ENCODE measurements at places on chromosomes 16 and 17. TPM values are rescaled to one million over a fixed set of nuclear protein-coding genes. Genes with fewer than 3 reads are reported as not detected.

DNA sequence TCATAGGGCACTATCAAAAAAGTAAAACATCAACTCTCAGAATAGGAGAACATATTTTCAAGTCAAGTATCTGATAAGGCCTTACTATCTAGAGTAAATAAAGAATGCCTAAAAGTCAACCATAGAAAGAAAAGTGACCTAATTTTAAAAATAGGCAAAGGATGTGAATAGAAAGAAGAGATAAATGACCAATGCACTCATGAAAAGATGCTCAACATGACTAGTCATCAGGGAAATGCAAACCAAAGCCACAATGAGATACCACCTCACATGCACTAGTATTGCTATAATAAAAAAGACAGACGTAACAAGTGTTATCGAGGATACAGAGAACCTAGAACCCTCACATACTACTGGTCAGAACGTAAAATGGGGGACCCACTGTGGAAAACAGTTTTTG lies 90.8 kb downstream of the DYNLRB2 start:
- DNase-seq: no peak

DNA sequence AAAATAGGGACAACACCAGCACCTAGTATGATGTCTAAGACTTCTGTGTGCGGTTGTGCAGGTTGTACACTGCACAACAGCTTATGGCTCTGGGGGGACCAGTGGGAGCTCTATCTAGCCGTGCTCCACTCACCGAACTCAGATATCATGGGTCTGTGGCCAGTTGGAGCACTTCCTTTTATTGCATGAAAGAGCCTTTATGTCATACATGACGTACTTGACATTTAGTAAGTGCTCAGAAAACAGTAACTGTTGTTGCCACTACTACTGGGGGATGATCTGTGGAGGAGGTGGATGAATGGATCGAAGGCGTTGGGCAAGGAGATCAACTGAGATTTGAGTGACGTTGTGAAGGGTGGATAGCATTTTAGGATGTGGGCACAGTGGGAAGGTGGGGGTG lies 368.8 kb downstream of the SNX29 start:
- no peak for DNase-seq

GRCh38 chr17:68314916-68315535 lies 23.7 kb downstream of the ARSG start:
- DNase-seq: no peak

DNA sequence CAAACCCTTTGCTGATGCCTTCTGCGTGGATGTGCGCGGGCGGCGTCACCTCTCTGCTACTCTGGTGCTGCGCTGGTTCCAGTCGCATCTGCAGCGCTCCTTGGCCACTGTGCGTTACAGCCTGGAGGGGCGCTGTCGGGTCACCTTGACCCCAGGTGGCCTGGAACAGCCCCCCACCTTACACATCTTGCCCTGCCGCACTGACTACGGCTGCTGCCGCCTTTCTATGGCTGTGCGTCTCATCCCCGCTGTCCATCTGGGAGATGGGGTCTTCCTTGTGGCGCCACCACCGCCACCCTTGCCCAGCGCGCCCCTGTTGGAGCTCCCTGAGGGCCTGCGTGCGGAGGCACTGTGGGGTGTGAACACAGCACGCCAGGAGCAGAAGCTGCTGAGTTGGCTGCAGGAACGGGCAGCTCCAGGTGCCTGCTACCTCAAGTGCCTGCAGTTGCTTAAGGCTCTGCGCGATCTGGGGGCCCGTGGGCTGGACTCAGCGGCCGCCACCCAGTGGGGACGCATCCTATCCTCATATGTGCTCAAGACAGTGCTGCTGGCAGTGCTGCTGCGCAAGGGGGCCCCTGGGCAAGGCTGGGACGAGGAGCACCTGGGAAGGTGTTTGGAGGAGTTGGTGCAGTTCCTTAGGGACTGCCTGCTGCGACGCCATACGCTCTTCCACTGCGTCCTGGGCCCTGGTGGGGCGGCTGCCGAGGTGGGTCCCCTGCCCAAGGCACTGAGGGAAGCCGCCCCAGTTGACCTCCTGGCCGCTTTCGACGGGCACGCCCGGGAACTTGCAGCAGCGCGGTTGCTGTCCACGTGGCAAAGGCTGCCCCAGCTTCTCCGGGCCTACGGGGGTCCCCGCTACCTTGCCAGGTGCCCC lies 1.6 kb downstream of the ITPRIPL2 start:
- DNase-seq: no peak

DNA sequence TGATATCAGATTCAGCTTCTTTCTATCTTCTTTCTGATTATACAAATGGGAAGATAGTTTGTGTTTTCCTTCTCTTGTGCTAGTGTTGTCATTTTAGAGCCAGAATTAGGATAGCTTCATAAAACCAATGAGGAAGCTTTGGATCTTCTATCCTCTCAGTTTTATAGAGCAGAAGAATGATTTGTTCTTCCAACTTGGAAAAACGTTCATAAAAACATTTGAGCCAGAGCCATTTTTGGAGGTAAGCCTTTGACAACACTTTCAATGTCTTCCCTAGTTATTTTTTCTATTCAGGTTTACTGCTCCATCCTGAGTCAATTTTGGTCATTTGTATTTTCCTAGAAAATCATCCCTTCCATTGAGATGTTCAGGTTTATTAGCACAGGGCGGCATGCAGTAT lies 91.2 kb upstream of the MYOCD start:
- no peak for DNase-seq

- no peak for DNase-seq
These were observed 50.4 kb downstream of the SLFN5 start for GRCh38 chr17:35293151-35293847.

DNA sequence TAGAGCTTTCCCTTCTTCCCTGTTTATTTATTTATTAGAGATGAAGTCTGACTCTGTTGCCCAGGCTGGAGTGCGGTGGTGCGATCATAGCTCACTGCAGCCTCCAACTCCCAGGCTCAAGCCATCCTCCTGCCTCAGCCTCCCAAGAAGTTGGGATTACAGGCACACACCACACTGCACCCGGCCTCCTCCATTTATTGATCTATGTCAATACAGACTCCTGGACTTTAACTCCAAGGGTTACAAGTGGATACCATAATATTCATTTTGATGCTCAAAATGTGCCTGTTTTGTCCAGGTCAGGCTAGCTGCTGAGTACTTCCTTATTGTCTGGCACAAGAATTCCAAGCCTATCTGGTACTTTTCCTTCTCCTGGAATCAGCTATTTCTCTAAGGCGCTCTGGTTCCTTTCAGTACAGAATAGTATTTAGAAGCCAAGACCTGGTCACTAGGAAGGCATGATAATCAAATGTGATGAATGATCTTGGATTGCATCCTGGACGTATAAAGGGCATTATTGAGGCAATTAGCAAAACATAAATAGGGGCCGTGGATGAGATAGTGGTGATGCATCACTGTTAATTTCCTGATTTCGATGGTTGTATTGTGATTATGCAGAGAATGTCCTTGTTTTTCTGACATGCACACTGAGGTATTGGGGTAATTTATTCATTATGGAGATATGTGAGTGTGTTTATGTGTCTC lies 21.7 kb downstream of the IL4R start:
- DNase-seq: no peak

Gene RAMP2
- polyA plus RNA-seq: 45.9 TPM

Gene EFNB3
- 7.4 TPM for polyA plus RNA-seq

Measured in large intestine (tissue), 12 donors.